ENCODE measurements at places on chromosomes 2 and 18.

- no peak for DNase-seq
- H3K4me1 ChIP-seq, result no peaks in the 10 kb centered on the region
- H3K27ac ChIP-seq, result no peak overlapping the region
- H3K27me3 ChIP-seq, result no peaks in the 10 kb centered on the region
Observed at GRCh38 chr2:23118894-23119293, 266.1 kb upstream of the KLHL29 start.

- H3K27ac ChIP-seq, result peak overlapping the region; percentile 96
- no peaks in the 10 kb centered on the region for H3K27me3 ChIP-seq
- no peak overlapping the region for H3K4me3 ChIP-seq
- DNase-seq, result no peak
- H3K4me1 ChIP-seq, result peaks cover 20% of the 10 kb centered on the region
- H3K36me3 ChIP-seq, result no peaks in the 10 kb centered on the region
Observed at GRCh38 chr2:70371753-70372152, 69.9 kb upstream of the FAM136A start.

DNA sequence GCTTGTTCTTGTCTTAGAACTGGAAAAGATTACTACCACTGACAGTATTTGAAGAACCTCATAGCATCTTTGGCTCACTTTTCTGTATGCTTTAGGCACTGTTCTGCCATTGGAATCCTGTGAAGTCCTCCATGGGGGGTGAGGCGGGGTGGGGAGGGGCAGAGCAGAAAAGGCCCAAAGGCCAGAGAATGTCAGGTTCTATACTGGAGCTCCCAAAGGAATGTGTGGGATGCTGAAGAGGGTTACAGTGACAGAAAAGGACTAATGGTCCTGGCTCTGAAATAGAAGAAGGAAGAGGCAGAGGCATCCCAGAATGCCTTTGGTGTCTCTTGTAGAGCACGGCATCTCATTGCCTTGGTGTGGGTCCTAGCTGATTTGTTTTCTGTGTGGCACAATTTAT, 141.9 kb downstream of the HAUS1 start:
- H3K4me3 ChIP-seq, result no peak overlapping the region
- DNase-seq, result no peak
- H3K27me3 ChIP-seq, result no peaks in the 10 kb centered on the region
- peaks cover 33% of the 10 kb centered on the region for H3K4me1 ChIP-seq
- peaks cover 3% of the 10 kb centered on the region for H3K36me3 ChIP-seq
- no peak overlapping the region for H3K27ac ChIP-seq

DNA sequence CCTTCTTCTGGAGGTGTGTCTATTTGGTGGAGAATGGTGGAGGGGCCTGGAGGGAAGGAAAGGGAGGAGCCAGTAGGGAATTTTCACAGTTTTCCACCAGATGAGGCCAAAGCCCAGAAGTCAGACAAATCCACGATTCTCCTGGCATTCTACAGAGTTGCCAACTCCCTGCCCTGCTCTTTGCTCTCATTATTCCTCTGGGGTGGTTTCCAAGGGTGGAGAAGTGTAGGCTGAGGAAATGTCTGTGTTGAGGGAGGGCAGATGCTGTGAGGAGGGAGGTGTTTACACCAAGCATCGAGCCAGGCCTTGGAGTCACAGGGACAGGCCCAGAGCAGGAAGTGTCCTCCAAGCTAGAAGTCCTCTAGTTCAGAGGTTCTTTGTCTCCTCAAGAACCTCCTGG, 124.1 kb upstream of the LGALSL start:
- no peaks in the 10 kb centered on the region for H3K4me1 ChIP-seq
- no peak for DNase-seq
- H3K27me3 ChIP-seq, result no peaks in the 10 kb centered on the region
- no peaks in the 10 kb centered on the region for H3K36me3 ChIP-seq
- peak overlapping the region; percentile 25 for H3K27ac ChIP-seq

- no peak overlapping the region for H3K4me3 ChIP-seq
- H3K4me1 ChIP-seq, result peaks cover 5% of the 10 kb centered on the region
- no peak for DNase-seq
- H3K36me3 ChIP-seq, result peaks cover 4% of the 10 kb centered on the region
Observed at GRCh38 chr2:24315669-24316068, 44.7 kb downstream of the ITSN2 start.

- H3K27ac ChIP-seq, result no peak overlapping the region
- no peaks in the 10 kb centered on the region for H3K36me3 ChIP-seq
- H3K27me3 ChIP-seq, result peaks cover 19% of the 10 kb centered on the region
- H3K4me1 ChIP-seq, result no peaks in the 10 kb centered on the region
Observed at GRCh38 chr2:231533086-231533776, 3.0 kb upstream of the NMUR1 start.

DNA sequence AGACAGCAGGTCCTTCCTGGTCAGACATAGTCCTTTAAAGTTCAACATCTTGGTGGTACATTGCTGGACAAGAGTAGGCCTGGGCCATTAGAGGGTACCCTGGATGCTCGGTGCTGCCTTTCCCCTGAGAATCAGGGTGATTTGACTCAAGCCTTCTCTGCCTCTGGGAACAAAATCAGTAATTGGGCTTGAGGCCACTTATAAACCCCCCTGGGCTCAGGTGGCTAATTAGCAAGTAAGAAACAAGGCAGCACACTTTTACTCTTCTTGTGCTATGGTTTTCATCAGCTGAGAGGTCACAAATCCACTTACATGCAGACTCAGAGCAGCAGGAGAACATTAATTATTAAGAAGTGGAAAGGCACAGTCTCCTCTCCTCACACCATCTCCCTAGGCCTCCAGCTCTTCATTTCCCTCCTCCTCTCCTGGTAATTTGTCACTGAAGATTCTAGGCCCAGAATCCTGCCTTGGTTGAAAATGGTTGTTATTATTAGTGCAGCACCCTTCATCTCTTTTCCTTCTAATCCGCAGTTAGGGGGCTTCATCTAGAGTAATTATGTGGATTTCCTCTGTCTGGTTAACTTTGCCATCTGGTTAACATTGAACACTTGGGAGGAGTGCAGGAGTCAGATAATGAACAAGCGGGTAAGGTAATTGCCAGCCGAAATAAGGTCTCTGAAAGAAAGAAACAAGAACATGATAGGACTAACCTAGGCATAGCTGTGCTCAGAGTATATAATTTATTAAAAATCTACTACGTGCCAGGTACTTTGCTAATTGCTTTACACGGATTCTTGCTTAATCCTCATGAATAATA, 29.7 kb upstream of the CASP10 start:
- no peak for DNase-seq
- peaks cover 55% of the 10 kb centered on the region for H3K36me3 ChIP-seq
- H3K27me3 ChIP-seq, result no peaks in the 10 kb centered on the region
- H3K4me3 ChIP-seq, result no peak overlapping the region

DNA sequence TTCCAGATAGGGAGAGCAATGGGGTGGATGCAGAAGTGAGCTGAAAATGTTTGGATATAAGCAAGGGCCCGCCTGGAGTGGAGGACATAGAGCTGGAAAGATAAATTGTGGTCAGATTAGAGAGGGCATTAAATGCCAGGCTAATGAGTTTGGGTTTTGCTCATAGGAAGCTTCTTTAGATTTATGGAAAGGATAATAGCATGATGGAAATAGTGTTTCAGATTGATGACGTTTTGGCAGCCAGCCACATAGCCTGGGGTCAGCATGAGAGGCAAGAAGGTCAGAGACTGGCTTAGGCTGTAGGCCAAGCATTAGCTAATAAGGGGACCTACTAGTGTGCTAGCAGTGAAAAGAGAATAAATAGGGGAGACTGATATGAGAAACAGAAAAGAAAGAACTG, 321.6 kb downstream of the STK39 start:
- no peak for DNase-seq
- H3K4me1 ChIP-seq, result no peaks in the 10 kb centered on the region
- H3K36me3 ChIP-seq, result no peaks in the 10 kb centered on the region
- no peaks in the 10 kb centered on the region for H3K27me3 ChIP-seq
- no peak overlapping the region for H3K4me3 ChIP-seq

DNA sequence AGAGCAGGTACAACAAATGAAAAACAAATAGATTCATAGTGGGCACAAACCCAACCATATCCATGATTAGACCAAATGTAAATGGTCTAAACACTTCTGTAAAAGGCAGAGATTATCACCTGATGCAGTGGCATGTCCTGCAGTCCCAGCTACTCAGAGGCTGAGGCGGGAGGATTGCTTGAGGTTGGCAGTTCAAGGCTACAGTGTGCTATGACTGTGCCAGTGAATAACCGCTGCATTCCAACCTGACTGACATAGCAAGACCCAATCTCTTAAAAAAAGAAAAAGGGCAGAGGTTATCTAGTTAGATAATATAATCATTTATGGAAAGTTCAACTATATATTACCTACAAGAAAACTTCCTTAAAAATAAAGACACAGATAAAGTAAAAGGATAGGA, 21.3 kb upstream of the SLC3A1 start:
- H3K36me3 ChIP-seq, result no peaks in the 10 kb centered on the region
- DNase-seq, result no peak
- no peak overlapping the region for H3K4me3 ChIP-seq
- H3K27me3 ChIP-seq, result no peaks in the 10 kb centered on the region

GRCh38 chr18:39724652-39725051, 2159.1 kb upstream of the CELF4 start:
- H3K4me3 ChIP-seq, result no peak overlapping the region
- 0 out of 2 replicates have a peak, but pooled peaks cover 4% of the 10 kb centered on the region for H3K36me3 ChIP-seq
- no peak for DNase-seq
- no peaks in the 10 kb centered on the region for H3K4me1 ChIP-seq
- H3K27me3 ChIP-seq, result no peaks in the 10 kb centered on the region

DNA sequence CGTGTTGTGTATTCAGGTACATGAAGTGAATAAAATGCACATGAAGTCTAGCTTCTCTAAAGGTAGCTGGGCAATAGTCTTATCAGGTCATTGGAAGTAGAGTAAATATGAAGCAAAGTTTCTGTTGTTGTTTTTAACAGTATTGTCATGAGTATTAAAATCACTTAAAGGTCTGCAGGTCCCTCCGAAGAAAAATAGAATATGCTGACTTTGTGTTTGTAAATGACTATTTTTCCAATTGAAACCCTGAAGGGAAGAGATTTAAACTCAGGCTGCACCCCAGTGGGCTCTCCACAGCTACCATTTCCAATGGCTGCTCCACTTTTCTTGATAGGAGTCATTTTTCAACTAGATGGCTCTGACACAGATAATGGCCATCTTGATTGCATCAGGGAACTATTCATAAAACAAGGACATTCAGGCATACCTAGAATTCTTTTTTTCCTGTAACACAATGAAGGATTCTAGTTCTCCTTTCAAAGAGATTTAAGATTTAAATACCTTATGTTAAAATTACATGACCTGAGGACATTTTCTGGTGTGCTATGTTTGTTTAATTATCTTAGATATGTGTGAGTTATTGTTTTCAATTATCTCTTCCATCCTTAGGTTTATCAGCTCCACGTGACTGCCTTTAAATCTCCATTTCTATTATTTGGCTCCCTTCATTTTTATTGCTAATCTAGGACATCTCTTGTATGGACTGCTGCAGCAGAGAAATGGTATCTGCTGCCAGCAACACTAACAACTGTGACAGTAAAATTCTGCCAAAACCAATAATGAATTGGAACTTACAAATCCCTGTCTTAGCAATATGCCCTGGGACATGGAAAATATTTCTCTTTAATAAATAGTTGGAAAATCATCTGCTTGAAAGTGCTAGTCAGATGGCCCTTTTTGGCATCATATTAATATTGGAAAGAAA, 149.2 kb upstream of the NOSTRIN start:
- DNase-seq, result no peak
- H3K36me3 ChIP-seq, result no peaks in the 10 kb centered on the region
- H3K4me3 ChIP-seq, result no peak overlapping the region

GRCh38 chr18:36378205-36378604, 80.7 kb downstream of the FHOD3 start:
- H3K27ac ChIP-seq, result no peak overlapping the region
- no peaks in the 10 kb centered on the region for H3K36me3 ChIP-seq
- no peaks in the 10 kb centered on the region for H3K27me3 ChIP-seq
- DNase-seq, result no peak
- peaks cover 16% of the 10 kb centered on the region for H3K4me1 ChIP-seq

GRCh38 chr2:160194946-160195345, 5.1 kb downstream of the ITGB6 start:
- no peak for DNase-seq
- peaks cover 63% of the 10 kb centered on the region for H3K4me1 ChIP-seq
- H3K27ac ChIP-seq, result peak overlapping the region; percentile 98
- no peaks in the 10 kb centered on the region for H3K27me3 ChIP-seq
- H3K36me3 ChIP-seq, result peaks cover 80% of the 10 kb centered on the region

- H3K27ac ChIP-seq, result no peak overlapping the region
- no peaks in the 10 kb centered on the region for H3K27me3 ChIP-seq
- H3K36me3 ChIP-seq, result no peaks in the 10 kb centered on the region
- no peaks in the 10 kb centered on the region for H3K4me1 ChIP-seq
Observed at GRCh38 chr2:184543832-184544231, 54.5 kb upstream of the ZNF804A start.

DNA sequence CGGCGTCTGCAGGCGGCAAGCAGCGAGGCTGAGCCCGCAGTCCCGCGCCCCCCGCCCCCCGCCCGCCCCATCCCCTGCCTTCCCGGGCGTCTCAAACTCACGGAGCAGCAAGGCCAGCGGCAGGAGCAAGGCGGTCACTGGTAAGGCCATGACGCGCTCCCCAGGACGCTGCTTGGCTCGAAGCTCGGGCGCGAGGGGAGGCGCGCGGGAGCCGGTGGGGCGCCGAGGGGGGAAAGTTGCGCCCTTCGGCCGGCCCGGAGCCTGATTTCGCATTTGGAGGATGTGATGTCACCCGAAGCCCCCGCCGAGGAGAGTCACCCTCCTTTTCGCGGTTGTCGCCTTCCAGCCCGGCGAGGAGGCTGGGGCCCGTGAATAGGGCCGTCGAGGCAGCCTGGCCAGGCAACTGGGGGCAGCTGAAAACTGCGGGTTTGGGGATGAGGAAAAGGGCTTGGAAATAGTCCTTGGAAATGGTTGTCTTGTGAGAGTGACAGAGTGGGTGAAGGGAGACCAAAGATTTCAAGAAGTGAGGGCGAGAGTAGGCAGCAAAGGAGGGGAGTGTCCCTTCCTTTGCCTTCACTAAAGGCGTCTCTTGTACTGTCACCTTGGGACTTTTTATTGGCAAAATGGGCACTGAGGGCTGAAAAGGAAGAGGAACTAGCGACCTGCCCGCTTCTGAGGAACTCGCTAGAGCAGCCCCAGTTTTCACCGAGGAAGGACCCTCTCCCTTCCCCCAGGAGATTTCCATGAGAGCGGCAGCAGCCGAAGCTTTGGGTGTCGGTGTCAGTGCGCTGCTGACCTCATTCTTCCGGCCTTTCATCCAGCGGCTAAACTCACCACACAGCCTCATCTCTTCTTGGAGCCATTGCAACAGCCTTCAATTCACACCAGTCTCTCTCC, at the start of gene CD8A:
Gene CD8A, minus strand, starts transcription at position 238 of the 897 bp plus-strand sequence. Its CDS starts 88 bp downstream, at position 150.
- peaks cover 51% of the 10 kb centered on the region for H3K27me3 ChIP-seq
- no peak within 1 kb of the TSS for H3K4me3 ChIP-seq
- DNase-seq, result no peak

GRCh38 chr18:42187611-42188380, 232.8 kb downstream of the PIK3C3 start:
- DNase-seq, result no peak
- H3K27me3 ChIP-seq, result no peaks in the 10 kb centered on the region
- H3K27ac ChIP-seq, result no peak overlapping the region
- H3K4me3 ChIP-seq, result no peak overlapping the region

- H3K4me1 ChIP-seq, result no peaks in the 10 kb centered on the region
- H3K27ac ChIP-seq, result no peak overlapping the region
- H3K36me3 ChIP-seq, result no peaks in the 10 kb centered on the region
Observed at GRCh38 chr18:79465392-79465991, 69.8 kb downstream of the NFATC1 start.

All from RWPE2 (cell line).